Cardiac atrium fibroblast (primary cell): ENCODE measurements at places on chromosomes 4 and X. TPM values are rescaled to one million over a fixed set of nuclear protein-coding genes. Genes with fewer than 3 reads are reported as not detected.

PNMA3 gene
- 0.32 TPM in 1 of 2 replicates, not detected in the other for total RNA-seq

MAGEE2 gene
- not detected in 2 replicates for total RNA-seq

EDA2R gene
- total RNA-seq, result 3.2 and 7.1 TPM in 2 replicates

OPN1LW gene
- total RNA-seq, result not detected in 2 replicates

APELA gene
- not detected in 2 replicates for total RNA-seq

AMOT gene
- total RNA-seq, result 1.8 TPM in 2 replicates

HSPA4L gene
- 0.54 and 3.7 TPM in 2 replicates for total RNA-seq

SRPK3 gene
- total RNA-seq, result 0.72 TPM in 1 of 2 replicates, not detected in the other

SSX4B gene
- not detected in 2 replicates for total RNA-seq

CTAG2 gene
- not detected in 2 replicates for total RNA-seq

FGF2 gene
- total RNA-seq, result 34.1 and 60.1 TPM in 2 replicates

SPANXA2 gene
- not detected in 2 replicates for total RNA-seq

F9 gene
- not detected in 2 replicates for total RNA-seq

DCAF16 gene
- total RNA-seq, result 11.2 and 12.3 TPM in 2 replicates

THAP6 gene
- 6.3 and 10.2 TPM in 2 replicates for total RNA-seq

GPR34 gene
- total RNA-seq, result not detected in 2 replicates

AFF2 gene
- total RNA-seq, result 0.18 and 0.65 TPM in 2 replicates

MAGEB17 gene
- not detected in 2 replicates for total RNA-seq

PPBP gene
- not detected in 2 replicates for total RNA-seq

SSX3 gene
- total RNA-seq, result not detected in 2 replicates

PABPC1L2B gene
- not detected in 2 replicates for total RNA-seq

SPACA5 gene
- not detected in 2 replicates for total RNA-seq

CDX4 gene
- total RNA-seq, result not detected in 2 replicates

RIBC1 gene
- total RNA-seq, result 0.16 TPM in 1 of 2 replicates, not detected in the other

USP27X gene
- 1.1 and 2.4 TPM in 2 replicates for total RNA-seq

ATOH1 gene
- not detected in 2 replicates for total RNA-seq

CHRDL1 gene
- total RNA-seq, result 1.4 and 7.8 TPM in 2 replicates

ITGB1BP2 gene
- total RNA-seq, result 1.3 TPM in 1 of 2 replicates, not detected in the other

ART3 gene
- not detected in 2 replicates for total RNA-seq

SYNPO2 gene
- total RNA-seq, result 4.2 and 11.2 TPM in 2 replicates

SPANXC gene
- total RNA-seq, result not detected in 2 replicates

RFC1 gene
- 15.0 and 16.8 TPM in 2 replicates for total RNA-seq

HS6ST2 gene
- total RNA-seq, result under 0.01 TPM in 1 of 2 replicates, not detected in the other

TMEM35A gene
- 0.32 and 1.4 TPM in 2 replicates for total RNA-seq

FATE1 gene
- not detected in 2 replicates for total RNA-seq

SFRP2 gene
- total RNA-seq, result not detected in 2 replicates

NLGN3 gene
- total RNA-seq, result 0.16 TPM in 1 of 2 replicates, not detected in the other

PCDH18 gene
- total RNA-seq, result 26.9 and 46.4 TPM in 2 replicates

CD40LG gene
- not detected in 2 replicates for total RNA-seq

IL21 gene
- not detected in 2 replicates for total RNA-seq

GLUD2 gene
- 0.90 and 2.1 TPM in 2 replicates for total RNA-seq

FGD1 gene
- 6.5 and 8.4 TPM in 2 replicates for total RNA-seq

SPANXD gene
- total RNA-seq, result not detected in 2 replicates

TNMD gene
- not detected in 2 replicates for total RNA-seq

RS1 gene
- total RNA-seq, result not detected in 2 replicates

KLB gene
- total RNA-seq, result not detected in 2 replicates

LNX1 gene
- 2.9 and 7.6 TPM in 2 replicates for total RNA-seq

COL4A6 gene
- 0.18 and 0.32 TPM in 2 replicates for total RNA-seq

USP38 gene
- 11.3 and 11.6 TPM in 2 replicates for total RNA-seq

LRCH2 gene
- 0.72 and 0.81 TPM in 2 replicates for total RNA-seq

BCLAF3 gene
- total RNA-seq, result 1.5 and 2.9 TPM in 2 replicates
